ENCODE measurements at places on chromosomes 6 and 20. TPM values are rescaled to one million over a fixed set of nuclear protein-coding genes. Genes with fewer than 3 reads are reported as not detected.

Gene ARMH2
- not detected for polyA plus RNA-seq

Gene GLP1R
- 0.84 TPM for polyA plus RNA-seq

Gene EPB41L1
- polyA plus RNA-seq: 27.5 TPM

Gene ADAM33
- polyA plus RNA-seq: 15.5 TPM

Gene DYNLT2
- polyA plus RNA-seq: 7.2 TPM

Gene GPX5
- polyA plus RNA-seq: not detected

Gene ZSCAN16
- 10.0 TPM for polyA plus RNA-seq

Gene SLC13A3
- 3.7 TPM for polyA plus RNA-seq

Gene ZBTB9
- 9.9 TPM for polyA plus RNA-seq

Gene ZC2HC1B
- polyA plus RNA-seq: not detected

Gene BPIFA1
- not detected for polyA plus RNA-seq

Gene TMEM74B
- 58.5 TPM for polyA plus RNA-seq

Gene SALL4
- 9.0 TPM for polyA plus RNA-seq

Gene RUNX2
- 2.6 TPM for polyA plus RNA-seq

Gene TFAP2B
- not detected for polyA plus RNA-seq

Gene MRPS26
- polyA plus RNA-seq: 60.8 TPM

Data from large intestine (tissue), 12 donors.